K562 (cell line): ENCODE measurements at places on chromosomes 1 and 21. TPM values are rescaled to one million over a fixed set of nuclear protein-coding genes. Genes with fewer than 3 reads are reported as not detected.

The TNNI3K gene
- total RNA-seq, result not detected in 2 replicates

The NUDC gene
- total RNA-seq, result 160 and 170 TPM in 2 replicates

The IFT25 gene
- 93.6 and 94.4 TPM in 2 replicates for total RNA-seq

The OR11L1 gene
- not detected in 2 replicates for total RNA-seq

The HCRTR1 gene
- total RNA-seq, result not detected in 2 replicates

GRCh38 chr1:26991310-26992116 is 2.0 kb upstream of the TRNP1 start:
- H3K4me3 ChIP-seq, result no peak overlapping the region
- peaks cover 28% of the 10 kb centered on the region for H3K4me1 ChIP-seq
- no peaks in the 10 kb centered on the region for H3K36me3 ChIP-seq
- H3K27ac ChIP-seq, result no peak overlapping the region
- peaks cover 17% of the 10 kb centered on the region; the same call in 2 of the 3 replicates for H3K27me3 ChIP-seq

DNA sequence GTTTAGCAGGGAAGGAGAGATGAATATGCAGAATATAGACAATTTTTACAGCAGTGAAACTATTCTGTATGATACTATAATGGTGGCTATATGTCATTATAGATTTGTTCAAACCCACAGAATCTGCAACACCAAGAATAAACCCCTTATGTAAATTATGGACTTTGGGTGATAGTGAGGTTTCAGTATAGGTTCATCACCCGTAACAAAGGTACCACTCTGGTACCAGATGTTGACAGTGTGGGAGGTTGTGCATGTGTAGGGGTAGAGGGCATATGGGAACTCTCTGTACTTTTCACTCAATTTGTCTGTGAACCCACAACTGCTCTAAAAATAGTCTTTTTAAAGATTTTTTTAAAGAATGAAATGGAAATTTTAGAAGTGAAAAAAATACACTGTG is 29.9 kb upstream of the PRDX6 start:
- H3K4me1 ChIP-seq, result no peaks in the 10 kb centered on the region
- H3K27me3 ChIP-seq, result no peaks in the 10 kb centered on the region
- no peak overlapping the region for H3K4me3 ChIP-seq
- H3K27ac ChIP-seq, result no peak overlapping the region

DNA sequence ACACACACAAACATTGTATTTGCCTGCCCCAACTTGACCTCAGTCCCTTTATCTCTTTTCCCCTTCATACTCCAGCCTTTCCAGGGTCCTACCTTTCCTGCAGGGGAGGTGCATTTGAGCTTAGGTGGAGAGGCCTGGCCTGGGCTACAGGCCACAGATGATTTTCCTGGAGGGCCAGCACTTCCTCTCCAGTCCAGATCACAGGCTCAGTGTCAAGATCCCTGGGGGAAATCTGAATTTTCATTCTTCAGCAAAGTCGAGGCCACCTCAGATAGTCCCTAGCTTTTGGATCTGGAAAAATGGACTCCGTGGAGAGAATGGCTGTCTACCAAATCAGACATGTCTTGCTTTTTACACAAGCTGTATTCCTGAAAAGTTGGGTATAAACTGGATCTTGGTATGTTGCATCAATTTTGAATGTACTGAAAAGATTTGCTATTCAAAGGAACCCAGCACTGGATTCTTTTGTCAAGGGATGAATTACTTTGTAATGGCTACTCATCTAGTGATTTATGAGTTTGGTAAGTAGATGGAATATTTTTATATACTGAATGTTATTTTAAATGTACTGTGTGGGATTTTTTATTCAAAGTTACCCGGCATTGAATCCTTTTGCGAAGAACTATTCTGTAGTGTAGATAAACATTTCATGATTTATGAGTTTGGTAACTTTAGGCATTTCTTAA is 78.7 kb downstream of the DDR2 start:
- H3K27ac ChIP-seq, result no peak overlapping the region
- H3K36me3 ChIP-seq, result no peaks in the 10 kb centered on the region
- H3K27me3 ChIP-seq, result no peaks in the 10 kb centered on the region
- no peak overlapping the region for H3K4me3 ChIP-seq
- no peak for DNase-seq

- H3K27ac ChIP-seq, result no peak overlapping the region
- no peak for DNase-seq
- H3K27me3 ChIP-seq, result no peaks in the 10 kb centered on the region
- H3K4me1 ChIP-seq, result peaks cover 6% of the 10 kb centered on the region
These were observed 37.2 kb downstream of the LRRC8C start for GRCh38 chr1:89670163-89670562.

DNA sequence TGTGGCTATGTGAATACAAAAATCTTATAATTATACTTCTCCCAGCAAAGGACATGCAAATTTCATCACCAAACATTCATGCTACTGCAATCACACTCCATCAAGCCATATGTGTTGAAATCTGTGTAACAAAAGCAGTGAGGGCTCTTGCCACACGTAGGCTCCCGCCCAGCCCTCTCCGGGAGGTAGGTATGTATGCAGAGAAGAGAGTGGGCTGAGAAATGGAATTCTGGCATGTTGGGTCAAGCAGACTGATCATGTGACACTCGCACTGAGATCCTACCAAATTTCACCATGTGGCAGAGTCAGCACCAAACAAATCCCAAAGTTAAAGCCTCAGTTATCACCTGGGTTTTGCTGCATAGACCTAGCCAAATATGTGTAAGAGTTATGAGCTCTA is 49.7 kb downstream of the APP start:
- no peak overlapping the region for H3K4me3 ChIP-seq
- no peaks in the 10 kb centered on the region for H3K27me3 ChIP-seq
- no peak overlapping the region for H3K27ac ChIP-seq
- no peaks in the 10 kb centered on the region for H3K4me1 ChIP-seq
- no peaks in the 10 kb centered on the region for H3K36me3 ChIP-seq

DNA sequence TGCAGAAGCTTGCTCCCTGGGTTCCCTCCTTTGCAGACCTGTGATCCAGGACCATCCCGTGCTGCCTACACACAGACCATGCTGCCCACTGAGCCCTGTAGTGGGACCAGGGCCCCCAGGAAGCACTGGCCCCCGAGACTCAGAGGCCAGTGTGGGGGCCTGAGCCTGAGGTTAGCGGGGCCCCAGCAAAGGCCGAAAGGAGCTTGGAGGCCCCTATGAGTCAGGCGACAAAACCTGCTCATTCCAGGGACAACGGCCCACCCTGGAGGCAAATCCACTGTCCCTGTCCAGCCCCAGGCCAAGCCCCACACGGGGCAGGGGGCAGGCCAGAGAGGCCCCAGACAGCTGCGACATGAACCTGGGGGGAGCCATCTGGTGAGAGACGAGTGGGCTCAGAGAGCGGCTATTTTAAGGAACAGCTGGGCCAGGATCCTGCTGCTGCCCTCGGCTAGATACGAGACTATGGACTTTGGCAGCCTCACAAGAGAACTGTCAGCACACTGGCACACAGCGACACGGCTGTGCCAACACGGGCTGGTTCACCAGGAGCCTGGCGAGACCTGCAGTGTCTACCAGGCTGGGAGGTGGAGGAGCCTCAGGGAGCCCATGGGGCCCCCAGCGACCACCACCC is 74.7 kb downstream of the ARHGEF16 start:
- H3K4me3 ChIP-seq, result no peak overlapping the region
- no peaks in the 10 kb centered on the region for H3K36me3 ChIP-seq
- H3K27me3 ChIP-seq, result peaks cover 32% of the 10 kb centered on the region; the same call in 2 of the 3 replicates
- no peak for DNase-seq

- no peaks in the 10 kb centered on the region for H3K27me3 ChIP-seq
- H3K27ac ChIP-seq, result no peak overlapping the region
- H3K4me1 ChIP-seq, result no peaks in the 10 kb centered on the region
- no peak overlapping the region for H3K4me3 ChIP-seq
These were observed 226.6 kb upstream of the KAZN start for GRCh38 chr1:14371771-14372497.

DNA sequence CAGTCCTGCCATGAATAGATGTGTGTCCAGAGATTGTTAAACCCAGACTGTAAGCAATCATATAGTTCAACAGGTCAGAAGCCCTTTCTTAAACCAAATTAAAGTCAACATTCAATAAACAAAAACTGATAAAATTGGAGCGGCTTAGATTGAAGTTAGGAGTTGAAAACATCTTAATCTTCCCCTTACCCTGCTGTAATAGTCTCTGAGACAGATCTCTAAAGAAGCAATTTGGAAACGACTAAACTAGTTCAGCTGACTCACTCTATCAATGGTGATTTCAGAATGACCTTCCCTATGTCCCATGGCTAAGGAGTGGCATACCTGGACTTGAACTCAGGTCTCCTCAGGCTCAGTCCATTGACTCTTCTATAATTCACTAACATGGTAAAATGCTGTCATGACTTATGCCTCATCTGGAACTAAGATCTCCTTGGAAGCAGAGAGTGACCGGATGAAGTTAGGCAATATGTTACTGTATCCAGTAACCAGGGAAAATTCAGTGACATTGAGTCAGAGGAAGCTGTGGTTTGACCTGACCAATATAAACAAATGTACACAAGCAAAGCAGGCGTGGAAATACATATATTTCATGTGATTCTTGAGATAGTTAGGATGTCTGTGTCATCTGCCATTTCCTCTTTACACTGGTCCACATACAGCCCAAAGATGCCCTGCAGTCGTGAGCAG is 30.1 kb downstream of the SGIP1 start:
- H3K36me3 ChIP-seq, result no peaks in the 10 kb centered on the region
- no peak overlapping the region for H3K4me3 ChIP-seq

DNA sequence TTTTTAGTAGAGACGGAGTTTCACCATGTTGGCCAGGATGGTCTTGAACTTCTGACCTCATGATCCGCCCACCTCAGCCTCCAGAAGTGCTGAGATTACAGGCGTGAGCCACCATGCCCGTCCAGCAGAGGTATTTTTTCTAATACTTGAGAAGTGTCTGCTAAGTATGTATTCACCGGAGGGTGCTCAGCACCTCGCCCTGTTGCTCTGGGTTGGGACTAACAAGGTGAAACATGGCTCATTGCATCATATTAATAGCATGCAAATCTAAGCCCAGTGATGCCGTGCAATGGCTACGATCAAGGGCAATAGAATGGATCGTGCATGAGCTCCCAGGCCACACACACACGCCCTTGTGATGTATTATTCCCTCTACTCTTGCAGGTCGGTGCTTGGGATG is 68.7 kb downstream of the PDE9A start:
- no peak overlapping the region for H3K27ac ChIP-seq
- no peaks in the 10 kb centered on the region for H3K36me3 ChIP-seq
- 0 out of 2 replicates have a peak, but pooled peaks cover 3% of the 10 kb centered on the region for H3K4me1 ChIP-seq
- H3K27me3 ChIP-seq, result peaks cover 62% of the 10 kb centered on the region
- H3K4me3 ChIP-seq, result no peak overlapping the region
- DNase-seq, result no peak

- H3K36me3 ChIP-seq, result no peaks in the 10 kb centered on the region
- H3K27ac ChIP-seq, result no peak overlapping the region
- no peak overlapping the region for H3K4me3 ChIP-seq
- H3K27me3 ChIP-seq, result no peaks in the 10 kb centered on the region
These were observed 372.2 kb downstream of the PTBP2 start for GRCh38 chr1:97093741-97094140.

- no peak overlapping the region for H3K27ac ChIP-seq
- no peaks in the 10 kb centered on the region for H3K36me3 ChIP-seq
- DNase-seq, result no peak
- H3K4me1 ChIP-seq, result no peaks in the 10 kb centered on the region; the same call in 2 of the 3 replicates
These were observed 2.9 kb upstream of the LRP8 start for GRCh38 chr1:53330819-53331218.

DNA sequence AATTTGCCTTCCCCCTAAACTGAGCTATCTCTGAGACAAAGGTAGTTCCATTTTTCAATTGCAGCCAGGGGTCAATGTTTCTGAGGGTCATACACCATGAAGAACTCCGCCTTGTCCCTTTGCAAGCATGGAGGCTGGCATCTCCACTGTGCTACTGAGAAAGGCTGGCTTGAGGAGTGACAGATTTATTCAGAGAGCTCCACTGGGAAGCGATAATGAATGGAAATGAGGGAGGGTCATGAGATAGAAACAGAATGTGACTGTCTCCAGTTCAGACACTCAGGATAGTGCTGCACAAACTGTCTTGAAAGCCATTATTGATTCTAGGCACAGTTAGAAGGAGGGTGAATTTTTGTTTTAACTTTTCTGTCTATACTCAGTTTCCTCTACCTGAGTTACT is 197.5 kb downstream of the ZNF326 start:
- no peak overlapping the region for H3K27ac ChIP-seq
- no peak for DNase-seq
- peaks cover 8% of the 10 kb centered on the region for H3K27me3 ChIP-seq
- no peaks in the 10 kb centered on the region for H3K4me1 ChIP-seq

DNA sequence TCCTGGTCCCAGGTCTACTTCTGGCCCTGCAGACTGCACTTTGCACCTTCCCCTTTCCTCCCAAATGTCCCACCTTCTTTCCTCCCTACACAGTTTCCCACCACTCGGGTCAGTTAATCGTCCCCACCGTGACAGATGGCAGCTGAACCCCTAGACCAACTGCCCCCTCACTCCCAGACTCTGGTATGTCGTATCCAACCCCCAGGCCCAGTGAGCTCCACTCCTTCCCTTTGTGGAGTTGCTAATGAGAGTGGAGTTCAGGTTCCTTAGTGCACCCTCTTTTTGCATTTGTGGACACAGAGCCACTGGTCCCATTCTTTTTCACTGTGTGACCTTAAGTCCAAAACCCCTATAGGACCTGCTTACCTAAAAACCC is 1.8 kb downstream of the MAN1C1 start:
- no peak overlapping the region for H3K4me3 ChIP-seq
- no peak for DNase-seq
- no peaks in the 10 kb centered on the region for H3K36me3 ChIP-seq
- H3K27ac ChIP-seq, result no peak overlapping the region
- peaks cover 26% of the 10 kb centered on the region for H3K4me1 ChIP-seq

DNA sequence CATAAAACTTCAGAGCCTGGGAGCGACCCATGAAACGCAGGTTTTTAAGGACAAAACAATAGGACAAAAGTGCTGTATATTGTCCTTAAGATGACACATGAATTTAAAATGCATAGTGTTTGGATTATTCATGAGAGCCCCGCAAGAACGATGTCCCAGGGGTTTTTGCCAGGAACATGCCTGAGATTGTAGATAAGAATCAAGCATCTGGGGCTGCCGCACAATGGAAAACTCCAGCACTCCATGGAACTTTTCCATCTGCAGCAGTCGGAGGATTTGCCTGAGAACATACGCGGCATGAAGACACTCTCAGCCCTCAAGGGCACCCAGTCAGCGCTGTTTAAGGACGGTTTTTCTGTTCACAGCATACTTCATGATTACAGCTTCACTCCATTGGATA is 5.3 kb upstream of the ERG start:
- no peak overlapping the region for H3K4me3 ChIP-seq
- H3K27ac ChIP-seq, result no peak overlapping the region
- H3K36me3 ChIP-seq, result no peaks in the 10 kb centered on the region
- H3K4me1 ChIP-seq, result no peaks in the 10 kb centered on the region
- H3K27me3 ChIP-seq, result peaks cover 19% of the 10 kb centered on the region

DNA sequence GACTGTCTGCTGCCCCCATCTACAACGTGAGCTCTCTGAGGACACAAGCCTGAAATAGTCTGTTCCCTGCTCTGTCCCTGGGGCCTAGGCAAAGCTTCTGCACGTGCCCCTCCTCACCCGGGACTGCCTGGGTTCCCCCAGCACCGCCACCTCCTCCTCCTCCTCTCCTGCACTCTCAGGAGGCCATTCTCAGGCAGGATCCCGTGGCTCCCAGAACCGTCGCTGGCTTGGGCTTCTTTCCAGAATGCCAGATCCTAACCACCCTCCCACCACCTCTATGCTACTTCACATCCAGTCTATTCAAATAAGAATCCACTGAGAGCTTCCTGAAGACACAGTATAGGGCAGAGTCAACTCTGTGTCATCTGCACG is 11.2 kb downstream of the NPHP4 start:
- peaks cover 20% of the 10 kb centered on the region for H3K4me1 ChIP-seq
- no peak overlapping the region for H3K4me3 ChIP-seq
- H3K36me3 ChIP-seq, result peaks cover 55% of the 10 kb centered on the region; the same call in 2 of the 3 replicates
- no peak for DNase-seq
- H3K27me3 ChIP-seq, result no peaks in the 10 kb centered on the region
- H3K27ac ChIP-seq, result no peak overlapping the region
